ENCODE measurements at places on chromosomes 13 and 19. TPM values are rescaled to one million over a fixed set of nuclear protein-coding genes. Genes with fewer than 3 reads are reported as not detected.

Gene METTL21C
- total RNA-seq, result not detected

- no peak overlapping the region for H3K27ac ChIP-seq
- H3K4me3 ChIP-seq, result no peak overlapping the region
- no peak for DNase-seq
- H3K4me1 ChIP-seq, result peaks cover 2% of the 10 kb centered on the region
- H3K36me3 ChIP-seq, result no peaks in the 10 kb centered on the region
Measured at GRCh38 chr13:106506286-106506685, 29.2 kb downstream of the EFNB2 start.

DNA sequence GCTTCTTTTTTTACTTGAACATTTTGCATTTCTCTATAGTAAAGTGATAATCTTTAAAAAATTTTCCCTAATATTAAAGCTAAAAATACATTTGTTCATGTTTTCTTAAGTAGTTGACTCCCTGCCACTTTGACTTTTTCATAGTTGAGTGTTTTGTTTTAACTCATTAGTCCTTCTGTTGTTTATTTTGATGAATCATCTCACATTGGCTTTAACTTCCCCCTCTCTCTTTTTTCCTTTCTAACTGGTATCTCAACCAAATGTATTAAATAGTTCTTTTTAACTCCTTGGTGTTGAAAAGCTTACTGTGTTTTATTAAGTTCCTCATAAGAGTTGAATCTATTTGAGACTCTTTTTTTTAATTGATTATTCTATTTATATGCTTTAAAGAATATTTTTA is 2.8 kb downstream of the TNFSF13B start:
- no peaks in the 10 kb centered on the region for H3K36me3 ChIP-seq
- no peak for DNase-seq
- no peak overlapping the region for H3K27ac ChIP-seq
- H3K4me3 ChIP-seq, result no peak overlapping the region
- H3K27me3 ChIP-seq, result no peaks in the 10 kb centered on the region
- H3K4me1 ChIP-seq, result peaks cover 26% of the 10 kb centered on the region

Gene LAIR1
- 11.3 TPM for total RNA-seq

Gene FFAR3
- total RNA-seq, result 1.2 TPM

DNA sequence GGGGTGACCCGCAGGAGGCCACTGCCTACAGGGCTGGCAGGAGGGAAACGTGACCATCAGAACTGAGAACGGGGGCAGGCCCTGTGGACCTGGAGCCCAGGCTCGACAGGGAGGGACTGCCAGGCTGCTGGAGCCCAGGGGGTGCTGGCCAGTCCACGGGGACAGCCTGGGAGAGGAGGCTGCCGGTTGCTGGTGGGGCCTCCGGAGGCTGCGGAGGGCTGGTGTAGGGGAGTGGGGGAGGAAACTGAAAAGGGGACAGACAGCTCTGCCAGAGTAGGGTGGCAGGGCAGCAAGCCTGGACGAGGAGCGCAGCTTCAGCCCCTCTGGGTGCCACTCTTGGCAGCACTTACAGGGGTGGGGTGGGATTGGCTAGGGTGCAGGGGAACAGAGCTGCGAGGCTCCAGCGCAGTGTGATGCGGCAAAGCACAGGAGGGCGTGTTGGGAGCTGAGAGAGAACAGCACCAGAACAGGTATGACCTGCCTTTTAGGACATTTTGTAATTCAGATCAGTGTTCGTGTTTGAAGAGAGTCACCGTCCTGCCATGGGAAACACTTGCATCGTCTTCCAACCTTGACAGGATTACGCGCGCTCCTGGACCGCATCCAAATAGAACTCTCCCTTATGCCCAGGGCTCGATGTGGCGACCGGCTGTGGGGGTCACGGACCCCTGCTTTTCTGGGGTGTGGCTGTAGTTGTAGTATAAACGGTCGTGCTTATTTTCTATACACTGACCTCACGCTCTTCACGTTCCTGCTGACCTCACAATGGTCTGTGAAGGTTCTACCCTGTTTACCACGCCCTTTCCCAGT is 19.9 kb upstream of the ARHGEF7 start:
- no peaks in the 10 kb centered on the region for H3K4me1 ChIP-seq
- H3K4me3 ChIP-seq, result no peak overlapping the region
- no peaks in the 10 kb centered on the region for H3K36me3 ChIP-seq
- DNase-seq, result no peak
- H3K27ac ChIP-seq, result no peak overlapping the region

GRCh38 chr13:60647547-60647946 is 250.5 kb downstream of the TDRD3 start:
- H3K36me3 ChIP-seq, result no peaks in the 10 kb centered on the region
- H3K27me3 ChIP-seq, result peaks cover 8% of the 10 kb centered on the region
- no peak overlapping the region for H3K27ac ChIP-seq
- no peak for DNase-seq

DNA sequence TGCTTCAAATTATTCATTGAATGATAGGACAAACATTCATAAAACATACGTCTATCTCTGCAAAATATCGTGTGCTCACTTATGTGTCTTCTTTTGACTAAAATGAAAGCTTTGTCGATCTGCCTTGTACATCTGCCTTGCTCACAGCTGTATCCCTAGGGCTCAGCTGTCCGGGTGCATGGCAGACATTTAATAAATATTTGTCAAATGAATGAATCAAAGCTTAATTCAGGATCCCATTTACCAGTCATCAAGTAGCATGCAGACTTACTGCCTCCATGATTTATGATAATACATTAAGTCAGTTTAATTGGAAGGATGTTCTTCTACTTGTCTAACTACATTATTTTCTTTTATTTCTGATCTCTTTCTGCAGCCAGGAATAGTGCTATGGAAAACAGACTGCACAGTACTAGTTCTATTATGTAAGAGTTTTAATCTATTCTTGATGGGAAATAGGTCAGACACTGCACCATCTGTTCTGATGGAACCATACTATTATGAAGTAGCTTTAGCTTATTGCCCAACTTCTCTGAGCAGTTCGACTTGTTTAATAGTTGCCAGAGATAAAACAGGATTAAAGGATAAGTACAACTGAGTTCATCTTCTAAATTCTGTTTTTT is 13.2 kb downstream of the SLC46A3 start:
- peaks cover 12% of the 10 kb centered on the region for H3K4me1 ChIP-seq
- H3K36me3 ChIP-seq, result peaks cover 29% of the 10 kb centered on the region
- no peak for DNase-seq
- no peak overlapping the region for H3K4me3 ChIP-seq
- H3K27me3 ChIP-seq, result no peaks in the 10 kb centered on the region

Gene EEF2
- total RNA-seq, result 3,533 TPM

- H3K4me1 ChIP-seq, result peaks cover 27% of the 10 kb centered on the region
- no peak overlapping the region for H3K27ac ChIP-seq
- H3K36me3 ChIP-seq, result no peaks in the 10 kb centered on the region
Measured at GRCh38 chr13:79457948-79458347, 23.0 kb upstream of the NDFIP2 start.

Gene URAD
- not detected for total RNA-seq

DNA sequence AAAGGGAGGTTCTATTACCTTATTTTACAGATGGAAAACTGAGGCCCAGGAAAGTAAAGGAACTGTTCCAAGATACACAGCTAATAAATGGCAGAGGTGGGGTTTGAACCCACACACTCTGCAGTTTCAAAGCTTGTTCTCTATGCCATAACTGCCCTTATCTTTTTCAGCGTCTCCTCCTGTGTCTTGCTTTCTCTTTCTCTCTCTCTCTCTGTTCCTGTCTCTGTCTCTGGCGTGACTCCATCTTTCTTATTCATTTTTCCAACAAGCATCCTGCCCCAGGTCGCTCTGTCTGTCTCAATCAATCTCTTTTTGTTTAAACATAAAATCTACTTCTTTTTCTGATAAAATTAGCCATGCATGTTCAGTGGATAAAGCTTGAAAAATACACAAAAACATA is 3.2 kb upstream of the IFNL4 start:
- no peaks in the 10 kb centered on the region for H3K36me3 ChIP-seq
- H3K4me1 ChIP-seq, result peaks cover 2% of the 10 kb centered on the region
- H3K27me3 ChIP-seq, result peaks cover 5% of the 10 kb centered on the region
- no peak for DNase-seq
- H3K4me3 ChIP-seq, result no peak overlapping the region

Gene ZNF737
- 14.0 TPM for total RNA-seq

Gene CYP2S1
- total RNA-seq, result not detected

- H3K4me3 ChIP-seq, result no peak overlapping the region
- no peak overlapping the region for H3K27ac ChIP-seq
- H3K27me3 ChIP-seq, result no peaks in the 10 kb centered on the region
- no peak for DNase-seq
Measured at GRCh38 chr13:112796190-112796915, 106.5 kb downstream of the ATP11A start.

DNA sequence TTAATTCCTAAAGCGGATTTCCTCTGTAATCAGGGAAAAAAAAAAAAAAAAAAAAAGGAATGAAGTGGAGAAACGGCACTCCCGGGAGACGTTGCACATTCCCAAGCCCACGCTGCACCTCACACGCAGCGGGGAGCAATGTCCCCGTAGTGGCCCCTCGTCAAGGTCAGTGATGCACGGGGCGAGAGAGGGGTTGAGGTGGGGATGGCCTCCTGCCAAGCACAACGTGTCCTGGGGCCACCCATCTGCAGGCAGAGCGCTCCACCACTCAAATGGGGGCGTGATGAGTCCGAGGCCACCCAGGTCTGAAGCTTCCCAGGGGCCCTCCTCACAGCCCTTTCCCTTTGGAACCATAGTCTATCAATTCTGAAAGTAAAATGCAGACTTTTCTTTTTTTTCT is 15.1 kb downstream of the PLK5 start:
- DNase-seq, result no peak
- no peak overlapping the region for H3K27ac ChIP-seq
- no peaks in the 10 kb centered on the region for H3K36me3 ChIP-seq
- H3K4me1 ChIP-seq, result no peaks in the 10 kb centered on the region

Gene KANK3
- total RNA-seq, result 3.6 TPM

DNA sequence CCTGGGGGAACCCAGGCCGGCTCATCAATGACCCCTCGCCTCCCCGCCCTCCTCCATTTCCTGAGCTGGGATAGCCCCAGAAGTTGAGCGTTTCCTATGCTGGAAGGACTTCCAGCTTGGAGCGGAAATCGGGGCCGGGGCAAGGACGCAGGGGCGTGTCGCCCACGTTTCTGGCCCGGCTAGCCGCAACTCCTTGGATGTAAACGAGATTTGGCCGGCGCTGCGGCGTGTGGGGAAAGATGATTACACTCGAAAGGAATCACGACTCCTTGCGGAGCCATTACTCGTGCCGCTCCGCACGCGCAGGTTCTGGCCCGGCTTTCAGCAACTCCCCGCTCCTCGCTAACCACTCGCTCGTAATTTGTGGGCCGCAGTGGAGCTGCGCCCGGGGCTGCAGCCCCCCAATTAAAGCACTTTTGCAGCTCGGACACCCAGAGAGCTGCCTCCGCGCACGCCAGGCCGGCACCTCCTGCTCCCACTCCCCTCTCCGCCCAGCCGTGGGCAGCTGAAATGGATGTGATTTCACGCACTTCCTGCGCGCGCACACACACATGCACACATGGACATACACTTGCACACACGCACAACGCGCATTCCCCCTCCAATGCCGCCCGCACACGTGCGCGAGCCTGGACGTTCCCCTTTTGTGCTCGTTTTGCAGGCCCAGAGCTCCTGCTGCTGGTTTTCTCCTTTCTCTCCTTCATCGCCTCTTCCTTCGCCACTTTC is 15.7 kb downstream of the ZIC5 start:
- H3K27me3 ChIP-seq, result peaks cover 73% of the 10 kb centered on the region
- H3K27ac ChIP-seq, result no peak overlapping the region
- H3K4me3 ChIP-seq, result peak overlapping the region; percentile 24
- H3K4me1 ChIP-seq, result peaks cover 16% of the 10 kb centered on the region
- no peaks in the 10 kb centered on the region for H3K36me3 ChIP-seq
- no peak for DNase-seq

Gene COX7A1
- not detected for total RNA-seq

GRCh38 chr13:21435231-21435630 is 23.9 kb downstream of the ZDHHC20 start:
- peak overlapping the region; percentile 58 for H3K27ac ChIP-seq
- H3K4me1 ChIP-seq, result peaks cover 42% of the 10 kb centered on the region
- peaks cover 48% of the 10 kb centered on the region for H3K36me3 ChIP-seq

GRCh38 chr19:7063339-7063738 is 4.9 kb upstream of the MBD3L3 start:
- no peaks in the 10 kb centered on the region for H3K4me1 ChIP-seq
- no peaks in the 10 kb centered on the region for H3K27me3 ChIP-seq

GRCh38 chr13:54647275-54647674 is 1618.7 kb downstream of the OLFM4 start:
- no peak overlapping the region for H3K4me3 ChIP-seq
- H3K27me3 ChIP-seq, result no peaks in the 10 kb centered on the region
- no peaks in the 10 kb centered on the region for H3K4me1 ChIP-seq
- no peak for DNase-seq
- no peaks in the 10 kb centered on the region for H3K36me3 ChIP-seq
- H3K27ac ChIP-seq, result no peak overlapping the region

GRCh38 chr13:72383646-72384045 is 343.8 kb downstream of the MZT1 start:
- no peak overlapping the region for H3K27ac ChIP-seq
- no peak for DNase-seq
- no peak overlapping the region for H3K4me3 ChIP-seq
- no peaks in the 10 kb centered on the region for H3K36me3 ChIP-seq
- H3K27me3 ChIP-seq, result no peaks in the 10 kb centered on the region
- no peaks in the 10 kb centered on the region for H3K4me1 ChIP-seq

- no peaks in the 10 kb centered on the region for H3K36me3 ChIP-seq
- H3K4me1 ChIP-seq, result peaks cover 3% of the 10 kb centered on the region
- no peak overlapping the region for H3K4me3 ChIP-seq
- DNase-seq, result no peak
Measured at GRCh38 chr13:31172535-31172934, 10.8 kb upstream of the HSPH1 start.

- no peaks in the 10 kb centered on the region for H3K4me1 ChIP-seq
- no peaks in the 10 kb centered on the region for H3K36me3 ChIP-seq
- peaks cover 4% of the 10 kb centered on the region for H3K27me3 ChIP-seq
- H3K27ac ChIP-seq, result no peak overlapping the region
- no peak for DNase-seq
- no peak overlapping the region for H3K4me3 ChIP-seq
Measured at GRCh38 chr13:43339805-43340550, 316.6 kb downstream of the DNAJC15 start.

DNA sequence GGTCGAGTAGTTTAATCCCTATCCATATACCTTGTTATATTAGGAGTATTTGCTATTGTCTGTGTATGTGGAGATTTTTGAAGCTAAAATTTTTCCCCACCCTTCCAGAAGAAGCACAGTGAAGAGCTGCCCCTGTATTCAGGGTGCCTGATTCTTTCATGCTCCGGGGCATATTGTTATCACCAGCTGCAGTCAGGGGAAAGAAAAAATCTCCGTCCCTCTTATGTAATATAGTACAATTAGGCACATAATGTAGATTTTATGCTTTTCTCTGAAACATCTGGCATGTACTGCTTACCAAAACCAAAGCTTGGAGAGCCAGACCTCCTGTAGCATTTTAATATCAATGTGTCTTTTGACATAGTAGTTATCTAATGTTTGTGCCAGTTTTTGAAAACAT is 214.9 kb upstream of the EDNRB start:
- no peaks in the 10 kb centered on the region for H3K36me3 ChIP-seq
- H3K27me3 ChIP-seq, result peaks cover 4% of the 10 kb centered on the region
- no peak overlapping the region for H3K4me3 ChIP-seq
- H3K4me1 ChIP-seq, result peaks cover 7% of the 10 kb centered on the region
- no peak for DNase-seq
- no peak overlapping the region for H3K27ac ChIP-seq
